Fibroblast of skin of abdomen (primary cell): ENCODE measurements at places on chromosomes 11 and 22.

- no peak for DNase-seq
Measured at GRCh38 chr11:64254326-64254725, 3.0 kb downstream of the PLCB3 start.

GRCh38 chr11:95891423-95892170, 32.3 kb downstream of the MTMR2 start:
- DNase-seq: no peak

GRCh38 chr11:124240621-124241397, at the start of gene OR8G1:
Gene OR8G1 (plus strand): TSS chr11:124241095. CDS start chr11:124249676, 8,581 bp downstream.
- DNase-seq: no peak

DNA sequence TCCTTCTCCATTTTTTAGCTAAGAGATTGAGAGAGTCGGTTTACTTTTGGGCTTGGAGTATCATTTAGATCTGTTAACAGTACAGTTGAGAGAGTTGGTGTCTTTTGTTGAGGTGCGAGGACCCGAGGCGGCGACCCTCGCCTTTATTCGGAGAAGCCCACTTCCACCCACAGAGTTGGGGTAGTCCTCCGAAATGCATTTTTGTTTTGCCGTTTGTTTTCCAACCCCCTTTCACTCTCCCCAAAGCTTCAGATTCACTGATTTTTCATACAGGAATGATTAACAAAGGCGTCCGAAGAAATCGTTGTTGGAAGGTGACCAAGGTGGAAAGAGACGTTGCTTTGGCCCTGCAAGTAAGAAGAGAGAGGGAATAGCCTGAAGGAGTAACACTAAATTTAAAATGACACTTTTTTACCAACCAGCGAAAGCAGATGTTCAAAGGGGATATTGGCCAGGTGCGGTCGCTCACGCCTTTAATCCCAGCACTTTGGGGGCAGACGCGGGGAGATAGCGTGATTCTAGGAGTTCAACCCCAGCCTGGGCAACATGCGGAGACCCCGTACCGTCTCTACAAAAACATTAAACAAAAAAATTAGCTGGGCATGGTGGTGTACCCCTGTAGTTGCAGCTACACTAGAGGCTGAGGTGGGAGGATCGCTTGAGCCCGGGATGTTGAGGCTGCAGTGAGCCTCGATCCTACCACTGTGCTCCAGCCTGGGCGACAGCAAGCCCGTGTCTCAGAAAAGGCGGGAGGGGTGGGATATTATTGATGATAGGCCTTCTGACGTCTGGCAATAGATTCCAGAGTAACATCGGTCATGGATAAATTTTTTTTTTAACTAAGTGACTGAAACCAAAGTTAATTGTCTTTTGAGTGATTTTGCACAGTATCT, 899 bp upstream of the RAB30 start:
- no peak for DNase-seq

GRCh38 chr11:70078781-70079616, 882 bp downstream of the ANO1 start:
- DNase-seq: no peak

DNA sequence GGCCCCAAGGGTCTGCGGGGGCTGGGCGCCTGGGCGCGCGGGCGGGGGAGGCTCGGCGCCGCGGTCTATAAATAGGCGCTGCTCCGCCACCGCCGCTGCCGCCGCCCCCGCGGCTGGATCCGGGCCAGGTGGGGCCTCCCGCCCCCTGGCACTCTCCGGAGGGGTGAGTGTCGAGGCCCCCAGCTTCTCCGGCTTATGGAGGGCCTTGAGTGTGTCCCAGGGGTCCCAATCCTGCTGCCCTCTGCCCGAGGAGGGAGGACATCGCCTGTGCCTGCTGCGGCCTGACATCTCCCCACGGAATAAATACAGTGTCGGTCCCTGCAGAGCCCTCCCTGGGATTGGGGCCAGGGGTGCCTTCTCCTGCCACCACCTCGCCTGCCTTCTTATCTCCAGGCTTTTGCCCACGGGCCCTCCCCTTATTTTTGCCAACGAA, 4.3 kb upstream of the GP1BB start:
- DNase-seq: no peak

- peak; percentile 36 for DNase-seq
Measured at GRCh38 chr11:765025-765801, 12.1 kb downstream of the GATD1 start.

DNA sequence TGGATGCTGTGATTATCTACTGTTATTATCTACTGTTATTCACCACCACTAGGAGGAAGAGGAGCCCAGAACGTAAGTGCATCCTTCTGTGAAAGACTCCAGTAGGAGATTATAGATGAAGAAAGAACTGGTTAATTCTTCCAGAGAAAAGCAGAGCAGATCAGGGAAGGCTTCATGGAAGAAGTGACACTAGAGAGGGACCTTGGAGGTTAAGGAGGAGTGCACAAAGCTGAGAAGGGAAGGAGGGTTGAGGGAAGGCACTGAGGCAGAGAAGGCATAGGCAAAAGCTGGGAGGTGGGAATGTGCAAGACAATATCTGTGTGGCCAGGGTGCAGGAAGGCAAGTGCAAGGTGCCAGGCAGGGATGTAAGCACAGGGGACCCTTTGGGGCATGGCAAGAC, 13.5 kb downstream of the CRYBB1 start:
- DNase-seq: no peak

DNA sequence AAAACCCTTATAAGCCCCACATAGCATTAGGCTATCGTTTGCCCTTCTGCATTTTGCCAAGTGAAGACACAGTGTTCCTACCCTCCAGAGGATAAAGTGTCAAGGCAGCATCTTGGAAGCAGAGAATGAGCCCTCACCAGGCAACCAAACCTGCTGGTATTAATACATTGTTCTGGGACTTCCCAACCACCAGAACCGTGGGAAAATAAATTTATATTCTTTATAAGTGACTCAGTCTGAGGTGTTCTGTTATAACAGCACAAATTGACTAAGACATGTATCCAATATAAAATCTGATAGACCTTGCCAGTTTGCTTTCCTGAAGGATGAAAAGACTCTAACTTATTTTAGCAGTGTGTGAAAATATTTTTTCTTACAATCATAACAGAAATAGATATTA, 792.5 kb upstream of the LRRC4C start:
- DNase-seq: no peak

DNA sequence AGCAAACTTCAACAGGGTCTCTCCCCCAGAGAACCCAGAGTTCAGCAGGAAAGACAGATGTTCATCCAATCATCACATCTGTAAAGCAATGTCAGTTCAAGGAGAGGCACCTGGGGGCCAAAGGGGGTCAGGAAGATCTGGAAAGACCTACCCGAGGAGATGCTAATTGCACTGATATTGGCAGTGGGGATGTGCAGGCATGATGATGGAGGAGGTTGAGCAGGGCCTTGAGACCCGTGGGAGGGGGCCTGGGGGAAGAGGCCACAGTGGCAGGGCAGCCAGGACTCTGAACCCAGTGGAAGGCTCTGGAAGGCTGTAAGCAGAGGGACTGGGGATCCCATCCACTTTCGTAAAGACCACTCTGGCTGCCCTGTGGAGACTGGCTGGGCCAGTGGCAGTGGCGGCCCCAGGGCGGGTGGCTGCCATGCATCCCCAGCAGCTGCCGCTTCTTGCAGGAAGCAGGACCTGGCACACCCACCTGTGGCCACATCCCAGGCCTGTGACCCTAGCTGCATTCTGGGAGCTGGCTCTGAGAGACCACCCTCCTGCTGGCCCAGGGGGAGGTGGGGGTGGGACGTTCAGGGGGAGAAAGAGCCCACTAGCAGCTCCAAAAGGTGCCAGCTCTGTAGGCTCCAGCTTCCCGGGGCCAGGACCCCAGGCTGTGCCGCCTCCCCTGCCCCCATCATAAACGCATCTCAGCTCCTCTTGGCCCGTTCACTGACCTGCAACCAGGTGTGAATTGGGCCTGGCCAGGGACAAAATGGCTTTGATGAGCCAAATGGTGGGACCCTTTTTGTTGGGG, 59.9 kb upstream of the FGF3 start:
- DNase-seq: no peak

GRCh38 chr22:24112188-24112587, 69.1 kb upstream of the SUSD2 start:
- no peak for DNase-seq

DNA sequence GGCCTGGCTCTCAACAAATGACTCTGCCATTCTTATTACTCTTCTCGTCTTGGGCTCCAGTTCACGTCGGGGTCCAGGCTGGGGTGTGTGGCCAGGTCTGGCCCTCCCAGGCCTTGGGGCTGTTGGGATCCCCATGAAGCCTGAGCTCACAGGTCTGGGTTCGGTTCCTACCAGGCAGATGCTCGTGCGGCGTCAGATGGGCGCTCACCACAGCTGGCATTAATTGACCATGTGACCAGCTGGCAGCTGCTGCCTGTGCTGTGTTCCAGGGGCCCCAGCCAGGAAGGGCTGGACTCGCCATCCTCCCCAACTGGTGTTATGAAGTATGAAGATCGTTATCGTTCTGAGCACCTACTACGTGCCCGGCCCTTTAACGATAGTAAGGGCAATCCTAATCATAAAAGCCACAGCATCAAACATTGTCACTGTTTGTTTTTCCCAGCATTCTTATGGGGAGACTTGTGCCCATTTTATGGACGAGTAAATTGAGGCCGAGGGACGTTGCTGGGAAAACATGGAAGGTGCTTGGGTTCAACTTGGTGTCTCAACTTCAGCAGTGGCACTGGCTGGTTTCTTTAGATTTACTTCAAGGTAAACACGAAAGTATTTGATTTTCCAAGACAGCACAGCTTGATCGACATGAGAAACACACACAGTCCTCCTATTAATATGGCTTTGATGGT, 26.8 kb upstream of the CACNG2 start:
- no peak for DNase-seq

DNA sequence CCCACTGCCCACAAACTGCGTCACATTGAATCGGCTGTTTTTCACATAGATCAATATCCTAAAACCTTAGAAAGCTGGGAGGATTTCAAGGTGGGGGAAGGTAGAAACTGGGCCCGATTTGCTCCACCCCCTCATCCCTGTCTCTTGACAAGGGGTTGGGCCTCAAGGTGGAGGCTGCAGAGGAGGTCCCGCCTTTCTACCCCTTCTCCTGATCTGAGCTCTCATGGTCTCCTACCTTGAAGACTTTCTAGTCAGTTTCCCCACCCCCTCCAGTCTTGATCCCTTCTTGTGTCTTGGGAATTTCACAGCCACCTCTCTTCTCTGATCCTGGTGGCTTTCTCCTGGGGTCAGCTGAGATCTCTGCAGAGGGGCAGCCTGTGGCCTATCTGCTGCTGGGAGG, 4.5 kb upstream of the STARD10 start:
- no peak for DNase-seq

GRCh38 chr11:19766810-19767209, 54.2 kb downstream of the NAV2 start:
- DNase-seq: no peak

DNA sequence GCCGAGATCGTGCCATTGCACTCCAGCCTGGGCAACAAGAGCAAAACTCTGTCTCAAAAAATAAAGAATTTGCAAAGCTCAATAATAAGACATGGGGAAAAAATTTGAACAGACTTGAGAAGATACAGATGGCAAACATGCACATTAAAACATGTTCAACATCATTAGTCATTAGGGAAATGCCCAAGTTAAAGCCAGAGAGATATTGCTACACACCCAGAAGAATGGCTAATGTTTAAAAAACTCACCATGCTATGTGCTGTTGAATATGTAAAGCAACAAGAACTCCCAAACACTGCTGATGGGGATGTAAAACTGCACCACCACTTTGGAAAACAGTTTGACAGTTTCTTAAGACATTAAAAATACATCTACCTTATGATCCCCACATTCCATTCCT, 12.6 kb downstream of the LRRC75B start:
- peak; percentile 82 for DNase-seq

GRCh38 chr11:16301462-16301861, 54.9 kb downstream of the SOX6 start:
- no peak for DNase-seq

DNA sequence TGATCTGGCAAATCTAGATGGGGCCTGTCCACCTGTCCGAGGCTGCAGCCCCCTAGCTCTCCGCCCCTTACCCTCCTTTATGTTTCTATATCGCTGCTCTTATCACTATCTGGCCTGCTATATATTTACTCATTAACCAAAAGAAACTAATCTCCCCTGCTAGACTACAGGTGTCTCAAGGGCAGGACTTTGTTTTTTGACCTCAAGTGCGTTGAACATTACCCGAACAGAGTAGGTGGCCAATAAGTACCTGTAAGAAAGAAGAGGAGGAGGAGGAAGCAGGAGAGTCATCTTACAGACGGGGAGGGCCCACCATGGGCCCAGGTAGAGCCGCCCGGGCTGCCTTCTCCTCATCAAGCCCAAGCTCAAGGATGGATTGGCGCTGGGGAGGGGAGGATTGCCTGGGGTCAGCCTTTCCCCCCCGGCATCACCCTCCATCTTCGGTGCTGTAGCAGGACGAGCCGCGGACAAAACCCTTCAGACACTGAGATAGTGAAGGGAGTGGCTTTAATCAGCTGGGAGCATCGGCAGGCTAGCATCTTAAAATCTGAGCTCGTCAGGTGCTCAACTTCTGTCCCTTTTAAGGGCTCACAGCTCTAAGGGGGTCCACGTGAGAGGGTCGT, 1.2 kb upstream of the P2RY6 start:
- no peak for DNase-seq

- no peak for DNase-seq
Measured at GRCh38 chr11:117037279-117037974, 60.8 kb downstream of the SIK3 start.

GRCh38 chr11:33273656-33274055, 16.5 kb downstream of the HIPK3 start:
- DNase-seq: no peak

DNA sequence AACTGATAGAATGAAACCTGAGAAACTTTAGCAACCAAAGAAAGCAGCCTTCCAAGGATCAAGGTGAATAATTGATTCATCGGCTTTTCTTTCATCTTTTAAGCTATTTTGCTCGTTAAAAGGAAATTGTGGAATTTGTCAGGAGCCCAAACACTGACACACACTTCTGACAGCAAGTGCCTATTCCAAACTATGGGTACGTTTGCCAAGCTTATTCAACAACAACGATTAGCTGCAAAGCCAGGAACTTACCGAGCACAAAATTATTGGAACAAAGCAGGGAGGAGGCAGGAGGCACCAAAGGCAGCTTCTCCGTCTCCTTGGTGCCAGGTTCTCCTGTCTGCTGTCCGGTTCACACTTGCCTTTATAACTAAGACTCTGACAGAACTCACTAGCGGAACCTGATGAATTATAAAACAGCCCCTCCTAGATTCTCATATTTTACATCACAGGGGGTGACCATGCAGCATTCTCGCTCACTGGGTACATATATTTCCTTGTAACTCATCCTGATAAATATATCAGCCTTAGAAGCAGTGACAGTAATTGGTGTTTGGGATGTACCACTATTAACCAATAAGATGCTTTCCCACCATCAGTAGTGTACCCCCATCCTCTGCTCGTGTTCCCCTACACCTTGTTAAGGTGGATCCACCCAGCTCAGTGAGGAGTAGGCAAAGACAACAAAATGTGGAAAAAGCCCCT, 395.9 kb upstream of the CCDC90B start:
- no peak for DNase-seq

GRCh38 chr11:8296038-8296649, 32.5 kb upstream of the LMO1 start:
- DNase-seq: no peak

GRCh38 chr11:128888034-128888985, 2.8 kb upstream of the KCNJ5 start:
- DNase-seq: no peak

GRCh38 chr22:50535113-50535512, 5.3 kb upstream of the TYMP start:
- no peak for DNase-seq

GRCh38 chr11:33001281-33001680, 14.4 kb upstream of the DEPDC7 start:
- no peak for DNase-seq

- no peak for DNase-seq
Measured at GRCh38 chr11:105268404-105269062, 129.0 kb upstream of the CARD18 start.

GRCh38 chr11:17581036-17581731, 34.1 kb downstream of the OTOG start:
- DNase-seq: no peak
